Activated CD4-positive, alpha-beta T cell treated with anti-CD3 and anti-CD28 coated beads for 36 hours (primary cell): ENCODE measurements at places on chromosomes 16 and 17. TPM values are rescaled to one million over a fixed set of nuclear protein-coding genes. Genes with fewer than 3 reads are reported as not detected.

Gene ITGAX
- total RNA-seq = 5.3 TPM

Gene RNF157
- total RNA-seq = 24.0 TPM

Gene NPIPA8
- total RNA-seq = 19.4 TPM

Gene NUDT16L1
- total RNA-seq = 22.5 TPM

Gene MYBBP1A
- total RNA-seq = 144 TPM

Gene MYH8
- not detected for total RNA-seq

Gene PABPN1L
- total RNA-seq = not detected
